ENCODE measurements at places on chromosomes 12 and 14.

DNA sequence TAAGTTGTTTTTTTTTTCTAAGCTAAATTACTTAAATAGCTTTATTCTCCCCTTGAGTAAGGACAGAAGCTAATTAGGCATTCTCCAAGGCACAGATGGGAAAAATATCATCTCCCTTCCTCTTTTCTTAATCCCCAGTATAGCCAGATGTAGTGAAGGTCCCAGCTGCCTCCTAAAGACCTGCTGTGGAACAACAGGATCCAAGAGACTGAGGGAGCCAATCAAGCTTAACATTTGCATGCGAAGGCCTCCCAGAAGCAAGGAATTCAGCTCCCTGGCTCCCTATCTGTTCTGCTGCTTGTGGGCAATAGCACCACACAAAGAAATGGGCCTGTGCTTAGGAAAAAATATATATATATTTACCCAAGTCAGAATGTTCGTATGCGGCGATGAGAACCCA lies 255.2 kb downstream of the SYT1 start:
- peak; percentile 77 for DNase-seq

DNA sequence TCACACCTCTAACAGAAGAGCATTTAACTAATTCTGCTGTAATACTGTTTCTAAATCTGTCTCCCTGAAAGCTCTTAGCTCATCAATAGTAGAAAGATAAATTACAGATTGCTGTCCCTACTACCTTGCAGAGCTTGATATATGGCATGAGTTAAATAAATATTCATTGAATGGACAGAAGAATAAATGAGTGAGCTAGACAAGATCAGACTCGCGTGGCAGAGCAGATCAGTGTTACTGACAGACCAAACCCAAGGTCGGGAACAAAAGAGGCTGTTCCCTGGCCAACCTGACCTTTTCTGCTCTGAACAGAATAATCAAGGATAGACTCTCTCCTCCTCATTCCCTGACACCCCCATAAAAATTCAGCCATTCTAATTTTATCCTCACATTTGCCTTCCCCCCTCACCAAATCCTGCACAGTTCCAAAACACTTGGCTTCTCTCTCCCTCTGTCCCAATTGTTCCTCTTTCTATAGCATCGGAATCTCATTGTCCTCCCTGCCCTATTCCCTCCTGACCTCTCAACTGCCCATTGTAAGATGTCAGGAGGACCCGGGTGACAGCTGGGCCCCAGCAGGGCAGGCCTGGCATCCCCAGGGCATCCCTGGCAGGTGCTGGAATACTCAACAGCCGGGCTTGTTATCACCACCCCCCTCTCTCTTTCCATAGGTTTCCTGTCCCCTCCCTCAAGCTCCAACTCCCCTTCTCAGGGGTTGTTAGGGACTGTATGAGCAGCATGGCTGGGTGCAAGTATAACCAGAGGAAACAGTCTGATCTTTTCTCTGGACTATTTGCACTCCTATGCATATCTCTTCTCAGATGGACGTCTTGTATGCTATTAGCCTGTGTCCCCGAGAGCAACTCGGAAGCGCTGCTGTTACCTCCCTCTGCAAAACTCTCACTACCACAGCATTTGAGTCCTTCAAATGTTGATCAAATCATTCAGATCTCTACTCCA lies 19.9 kb downstream of the NEUROD4 start:
- no peak for DNase-seq

DNA sequence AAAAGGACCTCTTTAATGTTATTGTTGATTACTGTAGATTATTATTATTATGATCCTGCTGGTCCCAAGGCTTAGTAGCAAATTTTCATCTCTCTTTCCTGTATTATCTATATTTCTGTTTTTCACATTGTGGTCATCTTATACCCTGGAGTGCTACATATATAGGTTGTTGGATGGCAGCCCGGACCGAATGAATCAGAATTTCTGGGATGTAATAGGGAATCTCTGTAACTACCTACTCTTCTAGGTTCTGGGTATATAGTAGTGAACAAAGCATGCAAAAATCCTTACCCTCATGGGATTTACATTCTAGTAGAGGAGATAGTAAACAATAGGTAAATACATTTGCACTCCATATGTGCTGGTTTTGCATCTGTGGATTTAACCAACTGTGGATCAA lies 31.4 kb downstream of the NUBPL start:
- DNase-seq, result no peak

- DNase-seq, result peak; percentile 56
These were observed 500 bp downstream of the GPR137C start for GRCh38 chr14:52553002-52553670.

DNA sequence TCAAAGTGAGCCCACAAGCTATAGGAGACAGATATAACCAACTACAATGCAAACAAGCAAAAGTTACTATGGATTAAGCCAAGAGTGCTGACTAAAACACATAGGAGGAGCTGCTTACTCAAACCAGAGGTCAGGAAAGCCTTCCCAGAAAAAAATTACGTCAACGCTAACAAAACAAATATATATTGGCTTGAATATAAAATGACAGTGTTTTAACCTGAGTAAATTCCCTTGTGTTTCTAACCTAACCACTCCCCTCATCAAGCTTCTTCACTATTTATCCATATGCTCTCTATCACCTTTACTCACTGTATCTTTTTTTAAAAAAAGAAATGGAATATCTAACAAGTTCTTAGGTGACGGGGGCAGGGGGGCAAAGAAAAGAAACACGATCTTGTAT lies 115.9 kb downstream of the MED13L start:
- no peak for DNase-seq

DNA sequence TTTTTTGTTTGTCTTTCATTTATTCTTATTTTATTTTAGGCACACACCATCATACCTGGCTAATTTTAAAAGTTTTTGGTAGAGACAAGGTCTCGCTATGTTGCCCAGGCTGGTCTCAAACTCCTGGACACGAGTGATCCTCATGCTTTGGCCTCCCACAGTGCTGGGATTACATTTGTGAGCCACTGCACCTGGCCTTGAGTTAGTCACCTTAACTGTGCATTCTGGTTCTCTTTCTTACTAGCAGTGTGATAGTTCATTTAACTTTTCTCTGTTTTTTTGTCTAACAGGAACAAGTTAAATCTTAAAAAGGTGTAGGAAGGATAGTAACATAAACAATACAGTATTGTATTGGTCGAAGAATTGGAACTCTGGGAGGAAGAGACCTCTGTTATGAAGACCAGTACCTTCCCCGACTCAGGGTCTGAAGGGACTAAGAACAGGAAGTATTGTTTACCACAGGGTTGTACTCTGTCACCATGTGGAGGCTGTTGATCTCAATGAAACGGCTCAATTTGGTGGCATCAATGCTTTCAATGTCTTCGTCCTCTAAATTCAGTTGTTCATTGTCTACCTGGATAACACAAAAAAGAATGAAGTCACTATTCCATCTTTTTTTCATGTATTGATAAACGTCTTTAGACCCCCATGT lies 17.7 kb downstream of the ERP27 start:
- no peak for DNase-seq

DNA sequence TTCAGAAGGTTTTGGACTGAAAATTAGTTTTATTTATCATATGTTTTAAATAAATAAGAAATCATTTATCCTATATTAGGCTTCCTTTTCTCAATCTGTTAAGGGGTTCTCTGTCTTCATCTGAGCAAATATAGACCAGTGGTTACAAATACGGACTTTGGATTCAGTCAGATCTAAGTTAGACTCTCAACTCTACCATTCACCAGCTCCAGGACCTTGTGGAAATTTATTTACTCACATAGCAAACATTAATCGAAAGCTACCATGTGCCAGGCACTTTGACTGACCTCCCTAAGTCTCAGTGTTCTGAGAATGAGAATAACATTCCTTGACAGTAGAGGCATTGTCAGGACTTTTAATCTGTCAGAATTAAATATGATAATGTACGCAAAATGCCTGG lies 22.3 kb downstream of the KCNK10 start:
- DNase-seq, result no peak

DNA sequence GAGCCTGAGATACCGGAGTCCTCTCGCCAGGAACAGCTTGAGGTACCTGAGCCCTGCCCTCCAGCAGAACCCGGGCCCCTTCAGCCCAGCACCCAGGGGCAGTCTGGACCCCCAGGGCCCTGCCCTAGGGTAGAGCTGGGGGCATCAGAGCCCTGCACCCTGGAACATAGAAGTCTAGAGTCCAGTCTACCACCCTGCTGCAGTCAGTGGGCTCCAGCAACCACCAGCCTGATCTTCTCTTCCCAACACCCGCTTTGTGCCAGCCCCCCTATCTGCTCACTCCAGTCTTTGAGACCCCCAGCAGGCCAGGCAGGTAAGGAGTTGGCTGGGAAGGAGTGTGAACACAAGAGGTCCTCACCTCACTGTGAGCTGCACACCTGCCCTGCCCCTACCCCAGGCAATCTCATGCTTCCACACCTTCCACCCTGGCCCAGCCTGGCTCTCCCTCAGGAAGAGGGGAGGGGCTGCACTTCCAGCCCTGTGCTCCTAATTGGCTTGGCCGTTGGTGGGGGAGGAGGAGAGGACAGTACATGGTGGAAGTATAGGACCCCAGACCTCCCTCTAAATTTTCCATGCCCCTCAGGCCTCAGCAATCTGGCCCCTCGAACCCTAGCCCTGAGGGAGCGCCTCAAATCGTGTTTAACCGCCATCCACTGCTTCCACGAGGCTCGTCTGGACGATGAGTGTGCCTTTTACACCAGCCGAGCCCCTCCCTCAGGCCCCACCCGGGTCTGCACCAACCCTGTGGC lies 6.2 kb downstream of the C1QL4 start:
- no peak for DNase-seq

- no peak for DNase-seq
These were observed 132.1 kb downstream of the RAD51B start for GRCh38 chr14:67951529-67952135.

DNA sequence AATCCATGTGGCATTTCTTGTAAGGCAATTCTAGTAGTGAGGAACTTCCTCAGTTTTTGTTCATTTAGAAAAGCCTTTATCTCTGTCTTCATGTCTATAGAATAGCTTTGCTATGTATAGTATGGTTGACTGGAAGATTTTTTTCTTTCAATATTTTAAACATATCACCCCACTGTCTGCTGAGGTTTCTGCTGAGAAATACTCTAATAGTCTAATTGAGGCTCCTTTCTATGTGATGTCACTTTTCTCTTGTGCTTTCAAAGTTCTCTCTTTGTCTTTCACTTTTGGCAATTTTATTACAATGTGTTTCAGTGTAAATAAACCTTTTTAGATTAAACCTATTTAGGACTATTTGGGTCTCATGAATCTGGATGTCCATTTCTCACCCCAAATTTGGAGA lies 192.8 kb downstream of the PDZRN4 start:
- no peak for DNase-seq

GRCh38 chr12:11555195-11555594 lies 94.3 kb upstream of the ETV6 start:
- DNase-seq, result no peak

DNA sequence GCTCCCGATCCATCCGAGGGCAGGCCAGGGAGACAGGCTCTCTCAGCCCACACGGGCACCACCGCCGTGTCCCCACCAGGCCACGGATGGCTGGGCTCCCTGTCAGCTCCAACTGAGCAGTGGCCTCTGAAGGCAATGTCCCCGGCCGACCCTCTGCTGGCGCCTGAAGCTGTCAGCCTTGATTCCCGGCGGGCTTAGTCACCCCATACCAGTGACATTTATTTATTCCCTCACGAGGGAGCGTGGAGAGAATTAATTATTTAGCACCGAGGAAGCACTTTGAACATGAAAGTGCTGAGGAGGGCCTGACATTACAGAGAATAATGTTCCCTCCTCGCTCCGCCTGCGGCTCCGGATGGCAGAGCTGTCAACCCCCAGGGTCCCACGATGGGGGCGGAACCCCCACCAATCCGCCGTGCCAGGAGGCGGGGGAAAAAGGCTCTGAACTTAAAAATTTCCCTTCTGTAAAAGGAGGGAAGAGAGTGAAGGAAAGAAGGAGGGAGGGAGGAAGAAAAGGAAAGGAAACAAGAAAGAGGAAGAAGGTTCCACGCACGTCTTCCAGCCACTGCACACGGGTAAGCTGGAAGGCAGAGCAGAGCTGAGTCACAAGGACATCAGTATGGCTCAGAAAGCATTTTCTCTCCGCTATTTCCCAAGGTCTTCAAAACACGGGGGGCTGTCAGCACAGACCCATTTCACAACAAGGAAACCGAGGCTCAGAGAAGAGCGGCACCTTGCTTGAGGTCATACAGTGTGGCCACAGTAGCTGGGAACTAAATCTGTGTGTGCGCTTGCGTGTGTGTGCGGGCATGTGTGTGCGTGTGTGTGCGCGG lies 108.7 kb upstream of the NCOR2 start:
- no peak for DNase-seq

GRCh38 chr12:45339035-45339434 lies 123.1 kb downstream of the ANO6 start:
- no peak for DNase-seq

DNA sequence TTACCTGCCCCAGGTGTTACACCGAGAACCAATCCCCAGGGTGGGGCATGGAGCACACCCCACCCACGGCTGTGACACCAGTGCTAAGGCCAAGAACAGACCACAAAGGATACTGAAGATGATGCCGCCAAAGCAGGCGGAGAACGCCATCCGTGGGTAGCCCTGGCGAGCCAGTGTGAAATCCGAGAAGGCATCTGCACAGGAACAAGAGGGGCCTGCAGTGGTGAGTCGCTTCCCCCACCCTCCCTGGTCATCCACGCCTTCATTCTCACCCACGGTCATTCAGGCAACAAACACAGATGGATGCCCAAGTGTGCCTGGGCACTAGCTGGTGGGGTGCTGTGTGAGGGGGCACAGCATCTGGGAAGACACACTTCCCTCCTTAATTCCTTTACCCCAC lies 28.5 kb downstream of the SLC8B1 start:
- no peak for DNase-seq

Data from H9 (cell line).